ENCODE measurements at places on chromosomes 3 and 15.
A peak's percentile ranks its signal among the peaks of the same experiment; 100 is the strongest.

- DNase-seq: no peak
These were observed 558.0 kb downstream of the FOXP1 start for GRCh38 chr3:71025516-71025915.

DNA sequence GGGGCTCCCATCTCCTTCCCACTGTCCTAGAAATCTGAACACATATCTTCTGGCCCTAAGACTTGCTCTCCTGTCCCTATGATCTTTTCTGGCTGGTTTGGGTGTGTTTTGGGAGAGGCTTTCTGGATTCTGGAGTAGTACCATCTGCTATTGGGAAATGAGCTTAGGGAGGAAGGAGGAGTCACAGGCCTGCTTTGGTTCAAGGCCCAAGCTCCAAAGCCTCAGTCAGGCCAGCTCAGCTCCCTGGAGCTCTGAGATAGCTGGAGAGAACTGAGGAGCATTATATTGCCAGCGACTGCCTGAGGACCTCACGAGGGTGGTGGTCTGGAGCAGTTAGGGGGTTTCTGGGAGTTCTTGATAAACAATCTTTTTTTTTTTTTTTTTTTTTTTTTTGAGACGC is 18.7 kb downstream of the RASGRF1 start:
- no peak for DNase-seq

DNA sequence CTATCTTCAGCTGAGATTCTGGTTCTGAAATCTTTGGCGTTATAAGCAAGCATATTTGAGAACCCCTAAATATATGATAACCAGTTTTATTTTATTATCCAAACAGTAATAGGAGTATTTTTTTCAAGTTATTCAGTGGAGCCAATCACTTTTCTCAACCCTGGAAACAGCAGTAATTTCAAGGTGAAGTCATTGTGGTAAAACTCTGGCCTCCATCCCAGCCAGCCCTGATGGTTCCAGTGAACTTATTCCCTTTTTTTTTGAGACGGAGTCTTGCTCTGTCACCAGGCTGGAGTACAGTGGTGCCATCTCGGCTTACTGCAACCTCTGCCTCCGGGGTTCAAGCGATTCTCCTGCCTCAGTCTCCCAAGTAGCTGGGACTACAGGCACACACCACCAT is 545.4 kb upstream of the IL12A start:
- DNase-seq: peak; percentile 63

DNA sequence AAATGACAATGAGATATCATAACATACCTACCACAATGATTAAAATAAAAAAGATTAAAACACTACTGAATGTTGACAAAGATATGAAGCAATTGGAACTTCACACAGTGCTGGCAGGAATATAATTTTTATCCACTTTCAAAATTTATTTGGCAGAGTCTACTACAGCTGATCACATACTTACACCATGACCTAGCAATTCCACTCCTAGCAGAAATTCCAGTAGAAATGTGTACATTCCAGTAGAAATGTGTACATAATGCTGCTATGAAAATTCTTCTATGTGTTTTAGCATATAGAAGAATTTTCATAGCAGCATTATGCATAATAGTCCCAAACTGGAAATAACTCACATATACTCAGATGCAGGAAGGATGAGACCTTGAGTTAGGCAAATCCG is 43.5 kb downstream of the IFT57 start:
- DNase-seq: no peak

DNA sequence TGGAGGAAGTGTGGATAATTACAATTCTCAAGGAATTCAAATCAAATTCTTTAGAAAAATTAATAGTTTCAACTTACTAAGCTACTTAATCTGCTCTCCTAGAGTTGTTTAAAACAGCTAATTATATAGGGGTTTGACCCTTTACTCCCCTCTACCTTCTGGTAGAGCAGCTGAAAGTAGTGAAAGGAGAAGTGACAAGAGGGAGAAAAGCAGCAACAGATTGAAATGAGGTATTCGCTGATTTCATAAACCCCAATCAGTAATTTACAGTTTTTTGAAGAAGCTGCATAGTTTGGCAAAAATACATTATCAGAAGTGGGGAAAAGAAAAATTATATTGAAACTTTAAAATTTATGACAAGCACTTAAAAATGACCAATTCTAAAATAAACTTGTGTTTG is 52.8 kb downstream of the ZMAT3 start:
- no peak for DNase-seq

DNA sequence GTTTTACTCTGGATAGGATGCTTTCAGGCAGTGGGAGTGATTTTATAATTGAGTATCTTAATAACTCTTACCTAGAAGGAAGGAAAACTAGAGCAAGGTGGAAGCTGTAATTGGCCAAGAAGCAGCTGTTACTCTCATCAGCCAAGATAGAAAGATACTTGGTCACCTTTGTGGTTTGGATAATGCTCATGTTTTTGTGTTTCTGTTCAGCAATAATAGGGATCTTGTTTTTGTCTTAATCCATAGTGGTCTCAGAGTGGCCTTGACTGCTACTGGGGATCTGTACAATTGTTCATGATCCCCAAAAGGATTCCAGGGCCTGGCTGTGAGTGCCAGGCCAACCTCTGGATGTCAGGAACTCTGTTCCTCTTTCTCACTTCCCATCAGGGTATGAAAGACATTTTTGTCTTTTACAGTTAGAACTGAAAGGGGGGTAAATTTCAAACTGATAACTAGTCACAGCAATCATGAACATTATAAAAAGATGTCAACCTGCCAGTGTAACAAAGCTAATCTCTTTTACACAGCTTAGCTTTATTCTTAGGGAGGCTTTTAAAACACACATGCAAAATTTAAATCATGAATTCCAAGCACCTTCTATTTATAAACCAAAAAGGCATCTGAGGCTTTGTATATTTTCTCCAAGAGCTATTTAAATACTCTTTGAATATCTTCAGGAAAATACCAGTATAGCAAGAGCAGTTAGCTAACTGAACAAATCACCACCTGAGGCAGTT is 6.0 kb downstream of the UBL7 start:
- DNase-seq: no peak

- DNase-seq: no peak
These were observed 14.6 kb upstream of the SNRPN start for GRCh38 chr15:24940236-24940635.

DNA sequence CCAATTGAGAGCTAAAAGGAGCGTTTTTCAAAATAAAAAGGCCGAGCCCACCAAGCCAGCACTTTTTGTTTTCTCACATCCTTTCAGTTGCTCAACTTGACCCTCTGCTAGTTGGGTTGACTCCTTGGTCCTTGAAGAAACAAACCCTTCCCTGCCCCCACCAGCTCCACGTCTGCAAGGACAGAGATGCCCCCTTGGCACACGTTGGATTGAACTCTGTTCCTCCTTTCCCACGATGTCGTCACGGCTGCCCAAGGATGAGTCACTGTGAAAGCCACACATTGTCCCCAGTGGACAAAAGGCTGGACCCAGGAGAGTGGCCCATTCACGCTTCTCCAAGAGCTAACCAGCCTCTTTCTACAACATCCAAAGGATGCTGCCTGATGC is 43.0 kb upstream of the SPATA12 start:
- DNase-seq: no peak

DNA sequence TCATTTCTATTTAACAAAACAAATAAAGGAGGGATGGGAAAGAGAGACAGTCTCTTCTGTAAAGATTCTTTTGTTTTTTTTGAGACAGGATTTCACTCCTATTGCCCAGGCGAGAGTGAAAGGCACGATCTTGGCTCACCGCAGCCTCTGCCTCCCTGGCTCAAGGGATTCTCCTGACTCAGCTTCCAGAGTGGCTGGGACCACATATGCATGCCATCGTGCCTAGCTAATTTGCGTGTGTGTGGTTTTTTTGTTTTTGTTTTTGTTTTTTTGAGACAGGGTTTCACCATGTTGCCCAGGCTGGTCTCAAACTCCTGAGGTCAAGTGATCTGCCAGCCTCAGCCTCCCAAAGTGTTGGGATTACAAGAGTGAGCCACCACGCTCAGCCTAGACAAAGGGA is 23.3 kb downstream of the STAG1 start:
- peak; percentile 69 for DNase-seq

GRCh38 chr3:102017784-102018183 is 168.5 kb downstream of the NFKBIZ start:
- DNase-seq: no peak

- DNase-seq: no peak
These were observed 6.4 kb upstream of the TBC1D21 start for GRCh38 chr15:73866881-73867410.

- no peak for DNase-seq
These were observed 54.6 kb downstream of the TRANK1 start for GRCh38 chr3:36890261-36890660.

DNA sequence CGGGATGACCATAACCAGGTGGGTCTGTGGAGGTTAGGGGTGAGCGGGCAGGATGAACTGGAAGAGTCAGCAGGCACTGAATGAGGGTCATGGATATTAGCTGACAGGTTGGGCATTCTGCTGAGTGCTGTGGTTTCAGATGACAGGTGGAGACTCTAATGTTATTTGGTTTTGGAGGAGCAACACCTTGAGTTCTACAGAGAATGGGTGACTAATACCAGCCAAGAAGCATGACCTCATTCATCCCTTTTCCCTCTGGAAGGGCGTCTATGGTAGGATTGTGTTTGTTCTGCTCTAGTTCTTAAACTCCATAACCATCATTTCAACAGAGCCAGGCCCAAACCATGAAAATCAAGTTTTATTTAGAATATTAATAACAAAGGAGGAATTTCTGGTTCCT is 550.7 kb upstream of the LMCD1 start:
- DNase-seq: no peak

DNA sequence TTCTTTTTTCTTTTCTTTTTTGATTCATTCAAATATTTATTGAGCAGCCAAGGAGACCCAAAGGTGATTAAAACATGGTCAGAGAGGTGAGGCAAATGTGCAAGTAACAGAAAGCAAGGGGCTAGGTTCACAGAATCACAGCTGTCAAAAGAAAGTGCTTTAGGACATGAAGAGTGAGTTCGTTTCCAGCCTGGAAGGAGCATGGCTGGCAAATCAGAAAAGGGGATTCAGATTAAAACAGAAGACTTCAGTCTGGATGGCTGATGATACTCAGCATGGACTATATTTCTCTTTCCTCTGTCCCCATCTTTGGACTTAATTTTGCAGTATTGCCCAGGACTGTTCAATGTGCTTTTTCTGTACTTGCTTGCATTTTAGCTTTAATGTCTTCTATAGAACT is 151.2 kb downstream of the NR1D2 start:
- DNase-seq: no peak

GRCh38 chr3:137171834-137172603 is 214.2 kb downstream of the IL20RB start:
- DNase-seq: no peak

DNA sequence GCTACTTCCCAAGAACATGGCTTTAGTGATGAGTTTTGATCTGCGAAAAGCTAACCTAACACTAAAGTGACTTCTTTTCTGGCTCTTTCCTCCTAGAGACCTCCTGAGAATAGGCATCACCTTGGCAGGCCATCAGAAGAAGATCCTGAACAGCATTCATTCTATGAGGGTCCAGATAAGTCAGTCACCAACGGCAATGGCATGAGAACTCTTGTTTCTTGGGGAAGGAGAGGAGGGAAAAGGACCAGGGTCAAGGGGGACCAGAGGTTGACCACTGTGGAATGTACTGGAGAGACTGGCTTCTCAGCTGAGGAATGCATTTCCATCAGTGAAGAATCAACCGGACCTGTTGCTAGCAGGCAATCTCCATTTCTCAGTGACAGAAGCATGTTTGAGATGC is 463.9 kb downstream of the EPHB1 start:
- no peak for DNase-seq

- DNase-seq: no peak
These were observed 130.1 kb downstream of the UACA start for GRCh38 chr15:70633103-70633831.

DNA sequence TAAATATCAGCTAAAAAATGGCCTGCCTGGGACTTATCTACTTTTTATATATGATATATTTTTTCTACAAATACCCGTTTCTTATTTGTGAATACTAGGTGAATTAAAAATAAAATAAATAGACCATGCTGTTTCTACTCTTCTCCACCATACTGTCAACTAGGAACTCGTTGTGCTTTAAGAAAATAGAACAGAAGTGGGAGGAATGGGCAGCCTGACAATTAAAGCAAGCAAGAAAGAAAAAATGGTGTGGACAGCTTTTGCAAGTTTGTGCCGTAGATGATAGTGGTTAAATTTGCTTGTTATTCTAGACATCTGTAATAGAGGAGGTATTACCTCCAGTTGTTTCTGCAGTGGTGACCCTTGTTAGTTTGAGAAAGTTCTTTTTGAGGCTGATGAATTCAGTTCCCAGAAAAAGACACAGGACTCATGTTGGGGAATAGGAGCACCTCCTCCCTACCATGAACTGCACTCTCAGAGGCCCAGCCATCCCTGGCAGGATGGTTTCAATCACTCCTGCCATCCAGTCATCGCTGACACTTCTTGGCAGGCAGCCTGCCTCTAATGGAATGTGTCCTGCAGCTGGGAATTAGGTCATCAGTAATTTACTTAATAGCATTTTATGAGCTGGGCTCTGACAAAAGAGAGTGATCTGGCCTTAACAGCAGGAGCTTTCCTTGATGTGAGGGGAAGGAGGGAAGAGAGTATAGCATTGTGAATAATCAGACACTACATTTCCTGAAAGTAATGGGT is 105.0 kb upstream of the GAP43 start:
- DNase-seq: peak; percentile 22

DNA sequence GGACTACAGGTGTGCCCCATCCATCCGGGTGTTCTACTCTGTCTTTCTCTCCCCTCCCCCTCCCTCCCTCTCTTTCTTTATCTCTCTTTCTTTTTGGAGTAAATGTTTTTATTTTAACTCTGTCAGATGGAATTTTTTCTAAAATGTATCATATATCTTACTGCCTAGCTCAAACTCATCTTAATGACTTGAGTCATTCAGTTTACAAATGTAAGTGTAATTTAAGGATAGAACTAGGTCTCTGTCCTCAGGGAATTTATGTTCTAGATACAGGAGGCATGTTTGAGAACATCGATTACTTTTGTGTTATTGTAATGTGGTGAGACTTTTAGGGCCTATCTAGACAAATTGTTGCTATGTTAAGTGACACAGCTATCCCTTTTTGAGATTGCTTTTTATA is 3.5 kb downstream of the TBC1D23 start:
- no peak for DNase-seq

GRCh38 chr3:141367038-141367730 is 1.1 kb upstream of the ZBTB38 start:
- peak; percentile 100 for DNase-seq

DNA sequence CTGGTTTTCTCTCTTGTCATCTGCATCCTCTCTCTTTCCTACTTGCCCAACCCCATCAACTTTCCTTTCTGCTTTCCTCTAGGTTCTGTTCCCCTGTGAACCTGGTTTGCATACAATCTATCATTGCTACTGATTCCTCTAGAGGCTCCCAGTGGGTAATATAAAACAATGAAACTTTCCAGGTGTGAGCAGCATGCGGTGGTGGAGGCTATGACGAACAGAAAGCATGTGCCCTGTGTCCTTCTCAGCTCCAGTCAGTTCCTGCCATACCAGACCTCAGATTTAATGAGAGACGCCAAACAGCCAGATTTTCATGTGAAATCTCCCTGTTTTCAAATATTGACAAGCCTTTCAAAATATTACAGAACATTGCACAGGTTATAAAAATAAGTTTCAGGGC is 3.5 kb upstream of the ACAP2 start:
- DNase-seq: no peak

GRCh38 chr3:126352476-126353454 is 4.4 kb downstream of the KLF15 start:
- DNase-seq: no peak

- DNase-seq: peak; percentile 22
These were observed 1271.7 kb upstream of the GBE1 start for GRCh38 chr3:83033133-83033532.

- no peak for DNase-seq
These were observed 466.9 kb upstream of the SUCLG2 start for GRCh38 chr3:68121287-68121686.

GRCh38 chr3:42402394-42403096 is 7.9 kb downstream of the LYZL4 start:
- DNase-seq: peak; percentile 2

All from astrocyte of the cerebellum (primary cell).